ENCODE measurements at places on chromosomes 7 and 10. TPM values are rescaled to one million over a fixed set of nuclear protein-coding genes. Genes with fewer than 3 reads are reported as not detected.

The CFAP46 gene
- 0.38 TPM for polyA plus RNA-seq

The MMD2 gene
- not detected for polyA plus RNA-seq

The NUTM2E gene
- not detected for polyA plus RNA-seq

The STAG3 gene
- 0.52 TPM for polyA plus RNA-seq

The PLAU gene
- 3.6 TPM for polyA plus RNA-seq

The AFAP1L2 gene
- 11.0 TPM for polyA plus RNA-seq

The ANXA8 gene
- 11.1 TPM for polyA plus RNA-seq

The MSS51 gene
- polyA plus RNA-seq = 0.38 TPM

The IDI1 gene
- polyA plus RNA-seq = 49.9 TPM

The LEP gene
- polyA plus RNA-seq = 10.3 TPM

The SLIT1 gene
- 0.34 TPM for polyA plus RNA-seq

The H2BK1 gene
- not detected for polyA plus RNA-seq

The NKX2-3 gene
- polyA plus RNA-seq = 2.3 TPM

The AGAP9 gene
- 5.5 TPM for polyA plus RNA-seq

The CALN1 gene
- polyA plus RNA-seq = not detected

The GSTO2 gene
- 0.56 TPM for polyA plus RNA-seq

The ADCY1 gene
- polyA plus RNA-seq = 2.7 TPM

The RBP3 gene
- polyA plus RNA-seq = not detected
